ENCODE measurements at places on chromosomes 7 and 10. TPM values are rescaled to one million over a fixed set of nuclear protein-coding genes. Genes with fewer than 3 reads are reported as not detected.

Gene OR6B1
- not detected for polyA plus RNA-seq

DNA sequence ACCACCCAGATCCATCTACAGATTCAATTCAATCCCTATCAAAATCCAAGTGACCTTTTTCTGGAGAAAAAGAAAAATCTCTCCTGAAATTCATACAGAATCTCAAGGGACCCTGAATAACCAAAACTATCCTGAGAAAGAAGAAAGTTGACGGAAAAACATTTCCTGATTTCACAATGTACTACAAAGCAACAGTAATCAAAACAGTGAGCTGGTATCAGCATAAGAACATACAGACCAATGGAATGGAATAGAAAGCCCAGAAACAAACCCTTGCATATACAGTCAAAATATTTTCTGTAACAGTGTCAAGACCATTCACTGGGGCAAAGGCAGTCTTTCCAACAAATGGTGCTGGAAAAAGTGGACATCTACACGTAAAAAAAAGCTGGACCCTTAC is 89.9 kb downstream of the JMJD1C start:
- DNase-seq = no peak

- no peak for DNase-seq
Observed at GRCh38 chr7:30918676-30919075, 7.0 kb downstream of the AQP1 start.

Gene PNLIPRP2
- polyA plus RNA-seq = not detected

Gene FMC1
- polyA plus RNA-seq = 22.8 TPM

- no peak for DNase-seq
Observed at GRCh38 chr10:79561257-79561656, 1.1 kb upstream of the SFTPA2 start.

DNA sequence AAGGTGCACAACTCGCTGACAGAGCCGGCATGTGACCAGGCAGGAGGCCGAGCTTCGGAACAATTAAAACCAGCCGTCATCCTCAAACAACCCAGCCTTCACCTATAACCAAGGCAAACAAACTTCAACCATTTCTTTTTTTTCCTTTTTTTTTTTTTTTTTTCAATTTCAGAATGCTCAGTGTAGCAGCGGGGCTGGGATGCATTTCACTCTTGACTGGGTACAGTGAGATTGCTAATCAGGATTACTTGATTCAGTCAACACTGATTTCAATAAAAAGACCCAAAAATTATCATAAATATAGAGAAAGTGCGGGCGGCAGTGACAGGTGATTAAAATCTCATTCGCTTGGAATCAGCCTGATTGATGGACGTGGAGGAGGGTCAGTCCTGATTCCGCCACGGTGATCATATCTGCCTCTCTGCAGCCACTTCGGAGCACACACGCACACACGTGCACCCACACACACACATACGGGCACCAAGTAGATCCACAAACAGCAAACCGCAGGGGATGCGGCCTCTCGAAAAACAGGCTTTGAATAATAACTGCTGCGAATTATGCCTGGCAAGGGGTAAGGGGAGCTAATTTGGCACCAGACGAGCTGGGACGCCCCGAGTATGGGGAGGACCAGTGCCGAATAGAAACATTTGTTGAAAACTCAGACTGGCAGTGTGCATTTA is 31.2 kb downstream of the EBF3 start:
- DNase-seq = no peak

Gene NODAL
- polyA plus RNA-seq = 0.67 TPM

DNA sequence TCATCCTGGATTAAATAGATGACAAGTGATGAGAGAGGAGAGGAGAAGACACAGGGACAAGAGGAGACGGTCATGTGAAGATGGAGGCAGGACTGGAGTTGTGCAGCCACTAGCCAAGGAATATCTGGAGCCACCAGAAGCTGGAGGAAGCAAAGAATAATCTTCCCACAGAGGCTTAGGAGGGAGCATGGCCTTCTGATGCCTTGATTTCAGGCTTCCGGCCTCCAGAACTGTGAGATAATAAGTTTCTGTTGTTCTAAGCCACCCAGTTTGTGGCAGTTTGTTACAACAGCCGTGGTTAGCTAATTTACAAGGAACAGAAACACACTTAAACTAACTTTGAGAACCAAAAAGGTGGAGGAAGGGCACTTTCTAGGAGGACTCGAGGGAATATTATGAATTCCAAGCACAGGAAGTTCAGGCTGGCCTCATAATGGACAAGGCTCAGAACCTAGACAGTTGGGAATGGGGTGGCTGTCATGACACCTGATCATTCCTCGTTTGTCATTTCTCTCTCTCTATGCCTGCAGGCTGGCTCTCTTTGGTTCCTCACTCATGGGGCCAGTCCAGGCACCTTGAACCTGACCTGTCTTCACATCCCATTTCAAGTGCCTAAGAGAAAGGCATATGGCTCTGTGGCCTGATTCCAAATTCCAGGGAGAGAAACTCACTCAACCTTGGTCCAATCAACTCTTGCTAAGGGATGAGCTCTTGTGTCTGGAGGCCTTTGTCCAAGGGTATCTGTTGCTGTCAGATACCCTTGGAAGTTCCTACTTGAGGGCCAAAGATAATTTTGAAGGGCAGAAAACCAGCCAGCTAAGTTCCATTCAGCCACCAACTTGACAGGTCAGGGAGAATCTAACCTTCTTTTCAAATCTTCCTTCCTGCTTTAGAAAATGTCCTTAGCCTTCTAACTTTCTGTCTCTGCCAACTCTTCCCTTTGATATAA is 33.5 kb upstream of the PDZD8 start:
- DNase-seq = no peak

Gene SMO
- polyA plus RNA-seq = 111 TPM

DNA sequence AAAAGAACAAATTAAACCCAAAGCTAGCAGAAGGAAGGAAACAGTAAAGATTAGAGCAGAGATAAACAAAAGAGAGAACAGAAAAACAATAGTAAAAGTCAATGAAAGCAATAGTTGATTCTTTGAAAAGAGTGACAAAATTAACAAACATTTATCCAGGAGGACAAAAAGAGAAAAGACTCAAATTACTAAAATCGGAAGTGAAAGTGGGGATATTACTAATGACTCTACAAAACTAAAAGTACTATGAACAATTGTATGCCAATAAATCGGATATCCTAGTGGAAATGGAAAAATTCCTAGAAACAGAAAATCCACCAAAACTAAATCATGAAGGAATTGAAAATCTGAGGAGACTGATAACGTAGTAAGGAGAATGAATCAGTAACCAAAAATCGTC is 96.3 kb downstream of the SNX13 start:
- DNase-seq = no peak

DNA sequence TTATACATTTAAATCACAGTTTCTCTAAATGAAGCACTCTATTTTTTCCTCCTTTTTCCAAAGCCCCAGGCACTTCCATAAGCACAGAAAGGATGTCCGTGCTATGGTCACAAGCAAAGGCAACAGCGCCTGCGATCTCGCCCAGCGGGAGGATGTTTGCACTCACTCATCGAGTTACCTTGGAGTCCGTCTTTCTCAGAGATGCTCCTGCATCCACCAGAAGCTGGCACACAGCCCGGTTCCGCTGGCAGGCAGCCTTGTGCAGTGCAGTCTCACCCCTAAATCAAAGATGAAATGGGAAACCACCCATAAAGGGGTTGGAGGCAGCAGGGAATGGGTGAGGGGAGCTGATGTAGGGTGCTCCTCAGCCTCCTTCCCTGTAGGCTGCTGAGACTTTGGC is 51.9 kb upstream of the PTN start:
- no peak for DNase-seq

- no peak for DNase-seq
Observed at GRCh38 chr10:84340187-84340586, 11.8 kb downstream of the CCSER2 start.

DNA sequence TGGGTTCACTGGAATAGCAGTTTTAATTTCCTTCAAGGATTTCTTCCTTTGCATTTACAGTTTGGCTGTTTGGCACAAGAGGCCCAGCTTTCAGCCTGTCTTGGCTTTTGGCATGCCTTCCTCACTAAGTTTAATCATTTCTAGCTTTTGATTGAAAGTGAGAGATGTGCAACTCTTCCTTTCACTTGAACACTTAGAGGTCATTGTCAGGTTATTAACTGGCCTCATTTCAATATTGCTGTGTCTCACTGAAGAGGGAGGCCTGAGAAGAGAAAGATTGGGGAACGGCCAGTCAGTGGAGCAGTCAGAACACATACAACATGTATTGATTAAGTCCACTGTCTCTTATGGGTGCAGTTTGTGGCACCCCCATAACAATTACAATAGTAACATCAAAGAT is 33.9 kb downstream of the PTTG1IP2 start:
- no peak for DNase-seq

GRCh38 chr7:77239471-77239870 is 39.9 kb upstream of the FGL2 start:
- DNase-seq = no peak

GRCh38 chr7:5586279-5586962 is 162.8 kb upstream of the TNRC18 start:
- DNase-seq = no peak

GRCh38 chr7:92634205-92634604 is 44.0 kb upstream of the FAM133B start:
- no peak for DNase-seq

Gene ANKRD61
- 3.4 TPM for polyA plus RNA-seq

Gene ATOH7
- polyA plus RNA-seq = 1.7 TPM

GRCh38 chr7:91519241-91520158 is 255.3 kb downstream of the FZD1 start:
- no peak for DNase-seq

DNA sequence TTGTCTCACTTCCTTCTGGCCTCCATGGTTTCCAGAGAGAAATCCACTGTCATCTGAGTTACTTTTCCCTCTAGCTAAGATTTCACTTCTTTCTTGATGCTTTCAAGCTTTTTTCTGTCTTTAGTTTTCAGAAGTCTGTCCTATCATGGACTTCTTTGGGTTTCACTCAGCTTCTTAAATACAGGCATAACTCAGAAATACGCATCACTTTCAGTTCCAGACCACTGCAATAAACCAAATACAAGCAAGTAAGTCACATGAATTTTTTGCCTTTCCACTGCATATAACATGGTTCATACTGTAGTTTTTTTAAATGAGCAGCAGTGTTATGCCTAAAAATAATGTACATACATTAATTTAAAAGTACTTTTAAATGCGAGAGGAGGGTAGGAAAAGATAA is 48.7 kb downstream of the STK17A start:
- DNase-seq = no peak

DNA sequence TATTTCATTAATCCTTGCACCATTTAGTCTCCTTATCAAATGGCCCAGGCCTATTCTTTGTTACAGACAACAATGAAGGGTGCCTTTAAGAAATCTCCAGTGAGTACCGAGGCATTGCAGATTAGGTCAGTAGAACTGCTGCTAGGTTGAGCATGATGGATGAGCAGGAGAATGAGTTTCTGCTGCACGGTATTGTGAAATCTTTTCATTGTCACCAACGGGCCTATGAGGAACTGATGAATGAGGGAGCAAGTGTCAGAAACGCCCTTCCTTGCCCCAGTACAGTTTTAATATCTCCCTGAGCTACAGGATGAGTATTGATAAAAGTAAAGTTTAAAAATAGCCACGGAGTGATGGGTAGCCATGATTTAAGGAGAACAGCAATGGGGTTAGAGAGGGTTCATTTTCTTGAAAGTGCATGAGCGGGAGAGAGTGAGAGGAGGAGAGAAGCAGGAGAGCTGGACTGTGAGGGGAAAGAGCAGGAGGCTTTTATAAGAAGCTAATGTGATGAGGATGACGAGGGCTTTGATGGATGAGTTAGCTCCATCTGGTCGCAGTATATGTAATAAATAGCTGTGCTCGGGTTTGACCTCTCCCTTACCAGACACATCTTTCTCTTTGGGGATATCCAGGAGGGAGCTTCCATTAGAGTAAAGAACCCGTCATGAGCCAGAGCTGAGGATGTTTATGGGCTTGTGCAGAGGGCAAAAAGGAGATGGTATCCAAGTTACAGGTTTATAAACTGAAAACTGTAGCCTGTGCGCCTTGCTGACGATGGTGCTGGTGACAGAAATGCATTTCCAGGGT is 526.1 kb downstream of the LRMDA start:
- no peak for DNase-seq

- DNase-seq = no peak
Observed at GRCh38 chr7:156993925-156994235, 16.6 kb downstream of the MNX1 start.

Gene ORC5
- 29.2 TPM for polyA plus RNA-seq

DNA sequence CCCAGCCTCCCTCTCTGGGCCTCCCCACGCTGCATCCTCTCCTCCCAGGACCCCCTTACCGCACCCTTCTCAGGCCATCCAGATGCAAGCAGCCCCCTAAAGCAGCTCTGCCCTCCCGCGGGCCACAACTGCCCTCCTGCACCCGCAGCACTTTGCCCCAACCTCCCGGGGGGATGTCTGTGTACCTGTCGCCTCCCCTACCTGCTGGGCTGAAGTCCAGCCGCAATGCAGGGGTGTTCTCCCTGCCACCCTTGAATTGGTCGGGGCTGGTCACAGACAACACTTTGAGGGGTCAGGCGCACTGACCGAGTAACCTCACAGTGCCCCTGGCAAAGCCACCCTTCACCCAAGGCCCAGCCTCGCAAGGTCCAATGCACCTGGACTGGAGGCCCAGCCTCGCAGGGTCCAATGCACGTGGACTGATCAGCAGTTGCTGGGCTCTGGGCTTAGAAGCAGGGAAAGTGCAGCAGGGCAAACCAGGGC is 8.3 kb upstream of the CALML5 start:
- no peak for DNase-seq

- DNase-seq = no peak
Observed at GRCh38 chr7:132321387-132321786, 254.9 kb downstream of the PLXNA4 start.

Gene PON1
- 0.33 TPM for polyA plus RNA-seq

DNA sequence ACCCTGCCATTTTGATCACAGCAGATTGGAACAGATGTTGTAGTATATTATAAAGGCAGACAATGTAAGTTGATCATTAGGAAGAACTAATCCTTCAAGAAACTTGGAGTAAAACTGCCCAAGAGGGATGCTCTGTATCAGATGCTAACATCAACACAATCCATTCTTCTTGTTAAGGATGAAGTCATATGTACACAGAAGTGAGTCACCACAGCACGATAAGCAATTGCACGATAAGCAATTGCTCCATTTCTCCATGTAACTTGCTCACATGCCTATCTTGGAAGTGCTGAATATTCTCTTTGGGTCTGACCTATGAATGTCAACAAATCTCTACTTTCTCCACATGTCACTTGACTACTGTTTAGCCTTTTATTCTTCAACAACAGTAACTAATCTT is 41.5 kb upstream of the DMTF1 start:
- DNase-seq = no peak

Gene MYOZ1
- polyA plus RNA-seq = 5.0 TPM

DNA sequence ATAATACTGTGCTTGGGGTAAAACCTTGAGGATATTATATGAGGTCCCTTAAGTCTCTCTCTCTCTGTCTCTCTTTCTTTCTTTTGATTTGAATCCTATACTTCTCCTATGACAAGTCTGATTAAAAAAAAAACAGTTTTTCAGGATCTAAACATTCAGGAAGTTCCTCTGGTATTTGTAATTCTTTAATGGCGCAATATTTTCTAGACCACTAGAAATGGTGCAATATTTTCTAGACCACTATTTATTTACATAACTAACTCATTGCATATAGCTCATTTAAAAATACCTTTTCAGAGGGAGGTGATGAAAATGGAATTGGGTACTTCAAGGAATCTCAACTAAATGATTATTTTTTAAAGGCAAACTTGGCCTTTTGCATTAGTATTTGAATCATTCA is 1235.3 kb downstream of the GATA3 start:
- DNase-seq = no peak

- DNase-seq = no peak
Observed at GRCh38 chr10:114540236-114540635, 117.8 kb downstream of the ABLIM1 start.

GRCh38 chr10:108757946-108758345 is 1165.4 kb downstream of the XPNPEP1 start:
- DNase-seq = no peak

Gene CHCHD1
- 44.8 TPM for polyA plus RNA-seq

- no peak for DNase-seq
Observed at GRCh38 chr10:97771913-97772823, at the start of gene SFRP5. TSS of gene SFRP5 (minus strand) at chr10:97771999. CDS start at chr10:97771833, 166 bp downstream.

Gene CASP2
- polyA plus RNA-seq = 69.9 TPM

All from left kidney (tissue), 8 donors.